ENCODE measurements at places on chromosomes 4 and X. TPM values are rescaled to one million over a fixed set of nuclear protein-coding genes. Genes with fewer than 3 reads are reported as not detected.

PHEX gene
- 21.6 TPM for polyA plus RNA-seq

NHSL2 gene
- 7.0 TPM for polyA plus RNA-seq

ING2 gene
- polyA plus RNA-seq = 25.4 TPM

DNA sequence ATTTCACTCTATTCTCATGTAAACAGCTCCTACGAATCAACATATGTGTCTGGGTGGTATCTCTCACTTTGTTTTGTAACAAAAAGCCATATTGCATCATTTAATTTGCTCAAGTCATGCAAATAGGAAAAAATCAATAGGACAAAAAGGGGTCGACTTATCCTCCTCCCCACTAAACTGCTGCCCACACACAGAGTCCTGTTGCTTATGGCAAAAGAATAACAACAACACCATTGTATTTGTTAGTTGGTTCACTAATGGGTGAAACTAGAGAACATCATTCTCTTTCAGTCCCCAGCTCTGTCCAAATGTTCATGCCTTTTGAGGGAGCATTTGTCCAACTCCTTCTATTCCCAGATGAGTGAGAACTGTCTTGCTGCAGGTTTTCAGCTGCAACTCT lies 2.1 kb downstream of the HHIP start:
- no peak for DNase-seq

GRCh38 chr4:160386846-160387245 lies 1284.0 kb downstream of the RAPGEF2 start:
- no peak for DNase-seq

CLCN4 gene
- 4.8 TPM for polyA plus RNA-seq

GRCh38 chr4:66558651-66559050 lies 888.4 kb upstream of the EPHA5 start:
- no peak for DNase-seq

DNA sequence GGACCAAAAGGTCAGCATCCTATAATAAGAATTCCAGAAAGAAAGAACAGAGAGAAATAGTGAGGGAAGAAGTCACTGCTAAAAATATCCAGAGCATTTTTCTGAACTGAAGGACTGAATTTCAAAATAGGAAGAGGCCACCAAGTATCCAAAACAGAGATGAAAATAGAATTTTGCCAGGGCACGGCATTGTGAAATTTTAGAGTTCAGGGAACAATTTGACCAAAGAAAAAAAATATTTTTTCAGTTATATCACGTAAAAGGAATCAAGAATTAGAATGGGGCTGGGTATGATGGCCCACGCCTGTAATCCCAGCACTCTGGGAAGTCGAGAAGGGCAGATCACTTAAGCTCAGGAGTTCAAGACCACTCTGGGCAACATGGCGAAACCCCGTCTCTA lies 65.4 kb downstream of the FGFBP1 start:
- DNase-seq = no peak

DNA sequence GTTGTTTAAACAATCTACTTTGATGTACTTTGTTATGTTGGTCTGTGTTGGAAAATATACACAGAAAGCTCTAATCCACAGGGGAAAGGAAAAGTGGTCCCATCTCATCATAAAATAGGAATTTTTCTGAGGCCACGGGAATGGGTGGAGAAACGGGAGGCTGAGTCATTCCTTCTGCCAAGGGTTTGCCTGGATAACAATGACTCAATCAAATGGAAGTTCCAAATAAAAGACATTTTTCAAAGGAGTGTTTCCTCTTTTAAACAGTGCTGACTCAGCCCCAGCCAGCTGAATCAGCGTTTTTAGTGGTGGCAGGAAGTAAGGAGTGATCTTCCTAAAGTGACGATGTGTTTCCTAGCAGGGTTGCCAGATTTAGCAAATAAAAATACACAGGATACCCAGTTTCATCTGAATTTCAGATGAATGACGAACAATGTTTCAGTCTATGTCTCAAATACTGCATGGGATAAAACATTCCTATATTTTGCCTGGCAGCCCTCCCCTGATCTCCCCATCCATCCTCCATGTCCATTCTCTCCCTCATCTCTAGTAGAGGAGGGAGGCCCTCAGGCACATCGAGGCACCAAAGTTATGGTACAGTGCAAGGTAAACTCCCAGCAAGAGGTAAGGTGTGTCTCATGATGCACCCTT lies 345.4 kb upstream of the GATB start:
- peak; percentile 87 for DNase-seq

- no peak for DNase-seq
Measured at GRCh38 chr4:114383721-114384120, 214.9 kb upstream of the UGT8 start.

DNA sequence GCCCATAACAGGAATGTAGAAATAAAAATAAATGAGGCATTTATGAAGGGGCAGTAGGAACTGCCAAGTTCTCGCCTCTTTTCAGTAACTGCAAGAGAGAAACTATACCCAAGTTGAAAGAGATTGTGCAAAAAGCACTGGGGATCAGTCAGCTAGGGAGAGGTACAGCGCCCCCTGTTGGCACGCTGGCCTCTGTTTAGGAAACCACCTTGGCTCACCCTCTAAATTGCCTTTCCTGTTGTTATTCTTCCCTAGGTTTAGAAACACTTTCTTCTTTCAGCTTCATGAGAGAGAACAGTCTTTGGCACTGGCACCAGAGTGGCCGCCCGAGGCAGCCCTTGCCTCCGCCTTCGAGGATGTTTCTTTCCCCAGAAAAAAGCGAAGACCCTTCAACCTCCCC lies 348.5 kb downstream of the MID1IP1 start:
- DNase-seq = peak; percentile 36

- DNase-seq = no peak
Measured at GRCh38 chr4:147093206-147093605, 147.5 kb upstream of the TTC29 start.

- DNase-seq = no peak
Measured at GRCh38 chr4:116598980-116599789, 486.2 kb downstream of the TRAM1L1 start.

DNA sequence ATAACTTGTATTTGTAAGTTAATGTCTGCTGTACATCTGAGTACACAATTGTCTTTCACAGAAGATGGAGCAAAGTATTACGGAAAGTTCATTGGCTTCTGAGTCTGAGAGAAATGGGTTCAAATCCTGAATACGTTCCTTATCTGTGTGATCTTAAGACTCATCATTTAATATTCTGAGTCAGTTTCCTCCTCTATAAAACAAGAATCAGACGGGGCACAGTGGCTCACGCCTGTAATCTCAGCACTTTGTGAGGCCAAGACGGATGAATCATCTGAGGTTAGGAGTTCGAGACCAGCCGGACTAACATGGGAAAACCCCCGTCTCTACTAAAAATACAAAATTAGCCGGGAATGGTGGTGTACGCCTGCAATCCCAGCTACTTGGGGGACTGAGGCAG lies 57.8 kb downstream of the APBB2 start:
- DNase-seq = no peak

GRCh38 chrX:133085785-133086184 lies 11.1 kb downstream of the USP26 start:
- no peak for DNase-seq

GRCh38 chr4:77217526-77217925 lies 60.5 kb downstream of the CCNG2 start:
- no peak for DNase-seq

HTN1 gene
- polyA plus RNA-seq = not detected

- DNase-seq = no peak
Measured at GRCh38 chrX:48834383-48834709, 1.1 kb downstream of the PCSK1N start.

- no peak for DNase-seq
Measured at GRCh38 chr4:87260477-87260876, 40.1 kb upstream of the KLHL8 start.

- no peak for DNase-seq
Measured at GRCh38 chr4:126265888-126266287, 951.1 kb downstream of the FAT4 start.

DNA sequence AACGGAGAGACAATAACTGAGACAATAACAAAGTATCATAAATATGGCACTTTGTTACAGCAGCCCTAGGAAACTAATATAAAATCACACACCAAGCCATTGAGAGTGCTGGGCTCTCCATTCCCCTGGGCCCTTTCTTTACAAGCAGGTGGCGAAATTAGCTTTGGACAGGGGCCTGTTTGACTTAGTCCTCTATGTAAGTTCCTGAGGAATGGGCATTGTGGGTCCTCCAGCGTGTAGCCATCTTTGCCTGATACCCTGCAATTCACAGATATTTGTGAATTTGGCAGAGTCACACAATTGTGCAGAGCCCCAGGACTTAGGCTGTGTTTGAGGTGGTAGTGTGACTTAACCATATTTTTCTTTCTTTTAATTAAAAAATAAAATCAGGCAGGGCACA lies 67.6 kb downstream of the BCOR start:
- no peak for DNase-seq

GRCh38 chr4:183790661-183791060 lies 114.4 kb upstream of the STOX2 start:
- no peak for DNase-seq

DNA sequence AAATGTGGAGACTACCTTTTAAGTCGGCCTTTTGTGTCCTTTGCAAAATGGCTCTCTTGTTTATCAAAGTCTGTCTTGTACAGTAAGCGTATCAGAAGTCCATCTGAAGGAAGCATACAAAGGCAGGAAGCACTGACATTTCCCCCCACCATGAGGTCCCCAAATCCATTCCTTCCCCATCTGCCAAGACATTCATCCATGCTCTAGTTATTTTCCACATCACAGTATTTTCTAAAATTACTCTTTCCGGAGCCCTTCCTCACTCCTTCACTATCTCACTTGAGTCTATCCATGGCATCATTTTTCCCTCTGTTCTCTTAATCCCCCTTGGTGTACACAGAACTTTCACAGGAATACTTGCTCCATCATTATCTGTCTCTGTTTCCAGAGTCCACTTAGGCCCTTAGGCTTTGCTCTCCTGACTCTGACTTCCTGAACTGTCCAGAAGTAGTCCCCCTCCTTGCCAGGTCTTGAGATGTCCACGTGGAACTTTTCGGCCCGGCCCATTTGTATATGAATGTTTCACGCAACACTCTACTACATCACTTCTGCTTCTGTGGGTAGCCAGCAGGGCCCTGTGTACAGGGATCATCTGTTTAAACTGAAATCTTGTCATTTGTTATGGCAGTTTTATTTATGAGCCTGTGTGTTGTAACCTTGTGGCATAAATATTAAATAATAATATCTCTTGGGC lies 2.1 kb downstream of the SEL1L3 start:
- DNase-seq = no peak

DNA sequence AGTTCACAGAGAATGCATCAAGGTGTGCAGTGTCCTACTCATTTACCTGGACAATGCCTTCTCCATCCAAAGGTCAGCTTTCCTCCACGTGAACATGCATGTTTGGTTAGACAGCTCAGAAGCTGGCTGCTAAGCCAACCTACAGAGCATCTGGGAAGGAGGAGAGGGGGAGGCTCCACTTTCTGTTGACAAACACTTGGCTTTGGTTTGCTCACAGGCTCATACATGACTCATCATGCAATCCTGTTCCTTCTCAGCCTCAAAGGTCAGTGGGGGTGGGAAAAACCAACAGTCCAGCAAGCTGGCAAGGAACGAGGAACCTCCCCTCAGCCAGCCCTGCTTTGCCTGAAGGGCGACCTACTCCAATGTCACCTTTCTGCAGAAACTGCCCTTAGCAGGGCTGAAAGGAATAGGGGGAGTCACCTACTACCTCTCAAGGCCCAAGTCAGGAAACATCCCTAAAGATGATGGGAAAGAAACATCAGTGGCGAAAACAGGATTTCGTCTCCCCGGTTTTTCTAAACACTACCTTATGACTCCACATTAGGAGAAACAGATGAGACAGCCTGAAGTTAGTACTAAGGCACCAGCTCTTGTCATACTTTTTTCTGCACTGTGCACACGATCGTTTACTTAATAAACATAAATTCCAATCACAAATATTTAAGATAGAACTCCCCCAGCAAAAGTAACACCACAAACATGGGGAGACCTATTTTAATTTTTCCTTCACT lies 37.9 kb downstream of the RELL1 start:
- DNase-seq = no peak

- no peak for DNase-seq
Measured at GRCh38 chrX:21744060-21744459, 13.9 kb downstream of the SMPX start.

GPR34 gene
- polyA plus RNA-seq = 5.7 TPM

- no peak for DNase-seq
Measured at GRCh38 chr4:132564920-132565319, 584.2 kb upstream of the PCDH10 start.

GRCh38 chr4:46270986-46271596 lies 118.8 kb downstream of the GABRA2 start:
- no peak for DNase-seq

TRAM1L1 gene
- polyA plus RNA-seq = 13.8 TPM

HS6ST2 gene
- 19.2 TPM for polyA plus RNA-seq

GRCh38 chr4:134144337-134144736 lies 57.3 kb downstream of the PABPC4L start:
- DNase-seq = no peak

UGT2B10 gene
- 0.10 TPM for polyA plus RNA-seq

GRCh38 chr4:5708449-5709206 lies at the start of gene EVC2:
Gene EVC2, minus strand, starts transcription at chr4:5708559. Its CDS starts 46 bp downstream, at chr4:5708513.
- DNase-seq = peak; percentile 77

TLR1 gene
- polyA plus RNA-seq = 5.1 TPM

BEND2 gene
- 0.17 TPM for polyA plus RNA-seq

- DNase-seq = no peak
Measured at GRCh38 chrX:34638116-34638515, 19.0 kb downstream of the TMEM47 start.
